ENCODE measurements at places on chromosomes 3 and 15.

DNA sequence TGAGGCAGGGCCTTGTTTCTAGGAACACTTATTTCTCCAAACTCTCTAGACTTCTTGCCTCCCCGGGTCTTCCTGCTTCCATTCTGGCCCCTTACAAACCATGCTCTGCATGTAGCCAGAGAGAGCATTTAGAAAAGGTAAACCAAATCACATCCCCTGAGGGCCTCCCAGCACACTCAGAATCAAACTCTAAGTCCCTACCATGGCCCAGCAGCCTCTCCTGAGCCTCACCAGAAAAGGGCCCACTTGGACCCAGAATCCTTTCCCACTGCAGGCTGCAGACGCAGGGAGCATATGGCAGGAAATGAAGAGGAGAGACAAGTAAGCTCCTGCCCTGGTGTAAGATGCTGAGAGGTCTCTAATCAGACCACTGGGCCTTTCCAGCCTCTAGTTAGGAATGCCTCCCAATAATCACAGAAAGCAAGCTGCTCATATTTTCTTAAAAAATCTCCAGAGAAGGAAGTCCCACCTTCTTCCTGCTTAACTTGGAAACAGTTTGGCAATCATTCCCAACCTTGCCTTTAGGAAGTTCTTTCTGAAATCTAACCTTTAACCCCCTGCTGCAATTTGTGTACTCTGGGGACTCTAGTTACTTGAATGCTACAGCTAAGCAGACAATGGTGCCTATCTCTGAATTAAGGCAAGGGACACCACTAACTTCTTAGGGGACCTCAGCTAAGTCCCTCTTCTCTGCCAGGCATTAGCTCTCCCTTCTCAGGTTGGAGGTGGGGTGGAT lies 4.2 kb downstream of the AMOTL2 start:
- no peak for DNase-seq

- DNase-seq: no peak
These were observed 9.1 kb upstream of the PLXNA1 start for GRCh38 chr3:126973814-126974213.

DNA sequence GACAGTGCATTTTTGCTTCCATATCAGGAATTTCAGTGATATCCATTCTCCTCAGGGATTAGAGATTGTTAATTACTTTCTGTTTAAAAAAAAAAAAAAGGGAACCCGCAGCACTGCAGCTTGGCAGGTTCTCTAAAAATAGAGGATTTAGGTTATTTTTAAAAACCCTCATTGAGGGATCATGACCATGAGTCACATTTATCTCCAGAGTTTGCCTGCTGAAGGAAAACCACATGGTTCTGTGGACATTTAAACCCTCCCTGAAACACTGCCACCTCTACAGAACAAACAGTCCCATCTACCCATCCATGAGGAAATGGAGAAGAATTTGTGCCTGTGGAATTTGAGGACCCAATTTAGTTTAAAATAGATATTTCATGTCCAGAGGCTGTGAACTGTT lies 66.2 kb upstream of the UBE2E1 start:
- no peak for DNase-seq

DNA sequence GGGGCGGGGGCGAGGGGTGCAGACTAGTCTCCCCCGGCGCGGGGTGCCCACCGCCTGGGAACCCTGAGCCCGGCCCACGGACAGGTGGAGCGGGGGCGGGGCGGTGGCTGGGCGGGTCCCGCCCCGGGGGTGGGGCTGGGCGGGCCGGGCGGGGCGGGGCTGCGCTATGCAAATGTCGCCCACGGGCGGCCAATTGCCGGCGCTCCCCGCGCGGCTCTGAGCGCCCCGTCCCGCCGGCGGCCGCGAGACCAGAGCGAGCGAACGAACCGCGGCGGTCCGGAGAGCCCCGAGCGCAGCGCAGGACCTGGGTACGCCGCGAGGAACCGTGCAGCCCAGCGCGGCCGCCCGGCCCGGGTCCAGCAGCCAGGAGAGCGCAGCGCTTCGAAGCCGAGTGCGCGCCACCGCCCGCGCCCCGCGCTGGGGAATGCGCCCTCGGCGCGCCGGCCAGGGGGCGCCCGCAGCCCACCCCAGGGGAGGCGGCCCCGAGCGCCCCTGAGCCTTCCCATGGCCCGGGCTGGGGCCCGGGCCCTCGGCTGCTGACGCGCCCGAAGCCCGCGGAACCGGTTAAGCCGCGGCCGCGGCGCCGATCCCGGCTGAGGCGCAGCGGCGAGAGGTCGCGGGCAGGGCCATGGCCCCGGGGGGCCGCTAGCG lies at the start of gene SEMA3F:
Gene SEMA3F (plus strand): TSS at position 485 of the 651 bp plus-strand sequence. CDS start 4,299 bp downstream, outside the sequence.
- peak; percentile 72 for DNase-seq

DNA sequence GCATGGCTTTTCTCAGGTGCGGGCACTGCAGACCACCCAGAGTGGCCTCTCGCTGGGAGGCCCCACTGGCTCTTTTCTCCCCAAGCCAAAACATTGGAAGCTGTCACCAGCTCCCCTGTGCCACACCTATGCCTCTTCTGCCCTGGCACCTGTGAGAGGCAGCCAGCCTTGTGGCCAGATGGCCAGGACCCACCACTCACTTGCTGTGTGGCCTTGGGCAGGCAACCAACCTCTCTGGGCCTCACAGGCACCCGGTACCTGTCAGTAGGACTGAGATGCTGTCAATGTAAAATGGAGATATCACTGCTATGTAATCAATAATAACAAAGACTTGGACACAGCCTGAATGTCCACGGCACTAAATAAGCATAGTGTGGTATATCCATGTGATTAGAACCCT lies 36.5 kb downstream of the SRPRB start:
- DNase-seq: no peak

- no peak for DNase-seq
These were observed 802 bp upstream of the CHRNB4 start for GRCh38 chr15:78641749-78642275.

DNA sequence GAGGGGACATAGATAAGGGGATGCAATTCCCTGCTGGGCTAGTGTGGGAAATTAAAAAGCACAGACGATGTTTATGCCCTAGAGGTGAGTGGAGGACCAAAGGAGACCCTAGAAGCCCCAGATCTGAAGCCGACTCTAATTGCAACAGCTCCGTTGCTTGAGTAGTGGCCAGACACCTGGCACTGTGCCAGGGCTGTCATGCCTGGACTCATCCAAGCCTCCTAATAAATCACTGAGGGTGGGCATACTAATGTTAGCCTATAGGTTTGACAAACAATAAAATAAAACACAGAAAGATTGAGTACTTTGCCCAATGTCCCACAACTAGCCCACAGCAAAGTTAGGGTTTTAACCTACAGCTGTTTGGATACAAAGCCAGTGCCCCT lies 25.4 kb upstream of the MRPS22 start:
- DNase-seq: no peak

GRCh38 chr3:133865136-133865855 lies 30.4 kb downstream of the RAB6B start:
- no peak for DNase-seq

DNA sequence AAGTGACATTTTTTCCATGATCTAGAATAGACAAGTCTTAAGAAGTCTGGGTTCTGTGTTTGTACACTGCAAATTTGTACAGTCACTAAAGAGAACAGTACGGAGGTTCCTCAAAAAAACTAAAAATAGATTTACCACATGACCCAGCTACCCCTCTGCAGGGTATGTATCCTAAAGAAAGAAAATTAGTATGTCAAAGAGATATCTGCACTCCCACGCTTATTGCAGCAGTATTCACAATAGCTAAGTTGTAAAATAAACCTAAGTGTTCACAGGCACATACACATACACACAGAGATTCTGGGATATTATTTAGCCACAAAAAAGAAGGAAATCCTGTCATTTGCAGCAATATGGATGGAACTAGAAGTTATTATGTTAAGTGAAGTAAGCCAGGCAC lies 120.4 kb downstream of the ZIC1 start:
- DNase-seq: no peak

DNA sequence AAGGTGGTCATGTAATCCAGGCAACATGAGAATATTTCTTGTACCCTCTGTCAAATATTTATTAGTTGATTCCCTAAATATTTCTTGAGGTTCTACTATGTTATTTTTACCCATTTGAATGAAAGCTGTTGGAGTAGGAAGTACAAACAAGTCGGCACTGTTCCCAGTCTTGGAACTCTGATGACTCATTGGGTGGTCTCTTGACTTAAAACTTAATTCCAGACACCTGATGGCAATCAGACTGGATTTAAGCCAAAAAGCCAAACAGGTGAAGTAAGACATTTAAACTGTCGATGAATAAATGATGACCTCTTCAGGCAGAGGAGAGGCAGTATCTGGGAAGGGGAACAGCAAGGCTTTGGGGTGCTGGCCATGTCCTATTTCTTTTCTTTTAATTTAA lies 22.8 kb downstream of the C2CD4A start:
- no peak for DNase-seq

GRCh38 chr3:28267984-28268849 lies 26.8 kb downstream of the CMC1 start:
- peak; percentile 42 for DNase-seq

DNA sequence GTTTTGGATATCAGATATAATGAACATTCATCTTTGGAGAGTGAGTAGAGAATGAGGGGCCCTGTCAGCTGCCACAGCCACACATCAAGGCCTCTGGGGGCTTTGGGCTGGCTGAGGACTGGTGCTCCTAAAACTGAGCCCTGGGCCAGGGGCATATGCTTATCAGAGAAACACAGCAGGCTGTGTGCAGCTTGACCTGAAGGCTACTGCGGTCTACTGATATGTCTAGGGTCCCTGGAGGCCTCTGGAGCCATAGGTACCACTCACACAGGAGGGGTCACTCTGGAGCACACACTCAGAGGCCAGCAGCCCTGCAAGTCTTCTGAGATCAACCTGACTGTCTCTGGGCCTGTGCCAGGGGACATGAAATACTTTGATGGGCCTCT lies 7.6 kb downstream of the TF start:
- no peak for DNase-seq

DNA sequence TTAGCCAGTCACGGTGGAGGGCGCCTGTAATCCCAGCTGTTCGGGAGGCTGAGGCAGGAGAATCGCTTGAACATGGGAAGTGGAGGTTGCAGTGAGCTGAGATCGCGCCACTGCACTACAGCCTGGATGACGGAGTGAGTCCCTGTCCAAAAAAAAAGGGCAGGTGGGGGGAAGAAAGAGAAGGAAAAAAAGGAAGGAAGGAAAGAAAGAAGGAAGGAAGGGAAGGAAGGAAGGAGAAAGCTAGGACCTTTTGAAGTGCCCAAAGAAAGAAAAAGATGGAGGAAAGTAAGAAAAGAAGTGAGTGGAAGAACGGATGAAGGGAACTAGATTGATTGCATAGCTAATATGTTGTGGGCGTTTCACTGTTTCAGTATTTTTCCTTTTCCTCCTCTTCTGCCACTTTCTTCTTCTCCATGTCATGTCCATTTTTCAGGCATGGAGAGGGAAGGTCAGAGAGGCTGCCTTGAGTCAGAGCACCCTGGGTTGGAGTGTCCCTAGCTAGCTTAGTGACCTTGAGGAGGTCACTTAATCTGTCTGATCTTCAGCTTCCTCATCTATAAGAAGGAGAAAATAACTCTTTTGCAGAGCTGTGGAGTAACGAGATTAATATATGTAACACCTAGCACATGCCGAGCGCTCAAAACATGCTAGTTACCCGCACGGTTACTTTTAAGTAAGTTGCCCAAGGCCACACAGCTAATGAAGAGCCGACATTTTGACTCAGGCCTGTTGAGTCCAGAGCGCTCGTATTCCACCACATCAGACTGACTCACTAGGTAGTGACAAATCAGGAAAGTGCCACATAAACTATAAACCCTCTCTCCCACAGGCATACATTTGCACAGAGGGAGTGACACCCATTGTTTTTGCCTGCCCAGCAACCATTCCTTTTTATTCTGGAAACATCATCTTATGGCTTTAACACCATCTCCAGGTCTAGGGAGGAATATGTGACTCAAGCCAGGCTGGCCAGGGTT lies 42.2 kb downstream of the BHLHE40 start:
- DNase-seq: no peak

DNA sequence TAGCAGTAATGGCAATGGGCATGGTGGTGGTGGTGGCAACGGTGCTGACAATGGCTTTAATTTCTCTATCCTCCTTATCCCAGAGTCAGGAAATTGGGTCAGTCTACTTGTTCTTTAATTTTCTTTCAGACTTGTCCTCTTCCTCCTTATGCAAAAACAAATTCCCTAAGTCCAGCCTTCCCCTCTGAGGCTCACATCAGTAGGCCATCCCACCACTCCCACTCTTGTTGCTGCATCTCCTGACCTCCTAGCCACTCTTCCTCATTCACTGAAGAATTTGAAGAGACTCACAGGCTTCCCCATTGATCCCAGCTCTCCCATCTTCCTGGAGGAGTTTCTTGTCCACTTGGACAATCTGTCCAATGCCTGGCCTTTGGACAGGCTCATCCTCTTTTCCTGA lies 19.9 kb downstream of the DNAJB8 start:
- no peak for DNase-seq

DNA sequence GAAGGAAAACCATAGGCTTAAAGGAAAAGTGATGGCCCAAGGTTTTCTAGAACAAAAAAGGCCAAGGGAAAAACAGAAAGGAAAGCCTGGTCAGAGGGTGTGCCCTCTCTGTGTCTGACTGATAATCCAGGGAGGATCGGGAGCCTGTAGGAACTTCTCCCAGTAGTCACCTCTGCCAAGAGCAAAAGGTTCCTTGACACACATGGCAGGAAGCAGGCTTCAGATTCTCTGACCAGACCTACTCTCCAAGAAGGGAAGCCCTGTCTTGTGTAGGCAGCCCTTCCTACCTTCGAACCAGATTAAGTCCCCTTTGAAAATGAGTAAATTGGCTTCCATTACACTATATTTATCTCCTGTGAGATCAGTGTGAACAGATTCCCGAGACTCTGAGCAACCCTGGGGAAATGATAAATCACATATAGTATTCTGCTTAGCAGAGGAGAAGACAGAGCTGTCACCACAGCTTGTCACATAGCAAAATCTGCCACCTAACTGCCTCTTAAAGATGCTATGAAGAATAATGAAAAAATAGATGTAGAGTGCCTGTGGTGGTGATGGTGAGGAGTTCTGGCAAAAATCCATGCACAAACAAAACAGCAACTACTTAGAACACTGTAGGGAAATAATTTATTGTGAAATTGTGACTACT lies 38.8 kb downstream of the PARP14 start:
- no peak for DNase-seq

GRCh38 chr15:38680775-38681174 lies 116.2 kb upstream of the RASGRP1 start:
- no peak for DNase-seq

GRCh38 chr3:157129803-157130466 lies 30.0 kb downstream of the CCNL1 start:
- DNase-seq: peak; percentile 66

DNA sequence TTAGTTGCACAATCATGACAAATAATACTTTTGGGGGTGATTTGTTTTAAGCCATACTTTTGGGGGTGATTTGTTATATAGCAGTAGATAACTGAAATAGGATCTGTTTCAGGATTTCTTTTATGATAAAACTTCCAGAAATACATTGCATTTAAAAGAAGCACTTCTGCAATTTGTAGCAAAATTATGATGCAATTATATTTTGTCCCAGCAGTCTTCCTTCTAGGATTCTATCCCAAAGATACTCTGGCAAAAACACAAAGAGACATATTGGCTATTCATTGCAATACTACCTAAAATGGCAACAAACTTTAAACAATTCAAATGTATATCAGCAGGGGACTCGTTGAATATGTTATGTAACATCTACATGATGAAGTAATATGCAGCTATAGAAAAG lies 78.9 kb upstream of the ANKRD28 start:
- no peak for DNase-seq

All from colonic mucosa (tissue), 4 donors.